ENCODE measurements at places on chromosomes 6 and 20.

DNA sequence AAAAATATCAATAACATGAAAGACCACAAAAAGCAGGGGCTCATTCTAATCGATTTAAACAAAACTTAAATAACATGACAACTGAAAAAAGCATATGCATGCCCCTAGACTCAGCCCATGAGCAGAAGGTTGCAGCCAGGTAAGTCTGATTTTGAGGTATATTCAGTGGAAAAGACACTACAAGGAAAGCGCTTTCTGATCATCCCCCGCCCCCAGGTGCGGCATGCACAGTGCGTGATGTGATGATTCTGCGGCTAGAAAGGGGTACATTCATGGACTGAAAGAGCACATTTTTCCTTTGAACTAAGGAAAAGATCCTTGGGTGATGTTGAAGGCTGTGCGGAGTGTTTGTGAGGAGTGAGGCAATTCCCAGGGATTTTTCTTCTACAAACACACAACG, 16.9 kb upstream of the FOXC1 start:
- no peak for DNase-seq

GRCh38 chr6:583116-583515, 73.8 kb downstream of the HUS1B start:
- DNase-seq: no peak

DNA sequence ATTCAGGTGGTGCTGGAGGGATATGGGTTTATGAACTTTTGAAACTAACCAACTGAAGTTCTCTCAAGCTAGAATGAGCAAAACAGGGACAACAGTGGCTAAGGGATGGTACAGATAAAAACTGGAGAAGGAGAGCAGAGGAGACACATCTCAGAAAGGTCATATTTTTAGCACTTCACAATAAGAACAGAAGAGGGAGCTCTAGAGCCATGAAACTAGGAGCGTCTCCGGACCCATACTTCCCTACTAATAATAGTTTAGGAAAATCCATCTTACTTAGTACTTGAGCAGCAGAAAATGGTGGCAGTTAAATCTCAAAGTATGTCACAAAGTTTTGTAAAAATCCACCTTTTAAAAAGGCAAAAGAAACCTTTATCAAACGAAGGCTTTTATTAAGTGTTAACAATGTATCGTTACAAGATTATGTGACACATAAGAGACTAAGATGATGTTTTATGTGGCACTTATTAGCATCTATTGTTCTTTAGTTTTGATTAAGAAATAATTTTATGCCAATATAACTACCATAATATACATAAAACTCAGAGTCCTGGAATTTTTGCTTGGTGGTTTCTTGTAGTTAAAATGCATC, 278.6 kb downstream of the TBC1D32 start:
- DNase-seq: no peak

- no peak for DNase-seq
These were observed 28.1 kb downstream of the TFAP2B start for GRCh38 chr6:50846852-50847155.

GRCh38 chr6:79239536-79240168, 5.2 kb upstream of the HMGN3 start:
- no peak for DNase-seq

DNA sequence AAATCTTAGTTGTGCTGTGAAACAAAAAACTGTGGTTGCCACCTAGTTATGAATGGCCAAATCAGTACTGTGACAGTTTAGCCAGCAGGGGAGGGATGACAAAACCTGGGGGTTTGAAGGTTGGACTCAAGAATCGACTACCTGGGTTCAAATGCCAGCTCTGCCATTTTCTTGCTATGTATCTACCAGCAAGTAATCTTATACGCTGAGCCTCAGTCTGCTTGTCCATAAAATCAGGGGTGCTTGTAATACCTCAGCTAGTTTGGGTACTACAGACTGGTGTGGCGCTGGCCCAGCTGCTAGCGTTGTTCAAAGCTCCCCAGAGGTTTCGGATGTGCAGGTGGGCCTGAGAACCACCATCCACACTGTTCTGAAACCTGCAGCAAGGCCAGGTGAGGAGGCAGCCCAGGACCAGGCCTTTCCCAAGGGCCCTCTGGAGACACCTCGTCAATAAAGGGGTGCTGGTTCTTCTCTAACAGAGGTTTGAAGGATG, 40.4 kb downstream of the TRAM2 start:
- DNase-seq: no peak

DNA sequence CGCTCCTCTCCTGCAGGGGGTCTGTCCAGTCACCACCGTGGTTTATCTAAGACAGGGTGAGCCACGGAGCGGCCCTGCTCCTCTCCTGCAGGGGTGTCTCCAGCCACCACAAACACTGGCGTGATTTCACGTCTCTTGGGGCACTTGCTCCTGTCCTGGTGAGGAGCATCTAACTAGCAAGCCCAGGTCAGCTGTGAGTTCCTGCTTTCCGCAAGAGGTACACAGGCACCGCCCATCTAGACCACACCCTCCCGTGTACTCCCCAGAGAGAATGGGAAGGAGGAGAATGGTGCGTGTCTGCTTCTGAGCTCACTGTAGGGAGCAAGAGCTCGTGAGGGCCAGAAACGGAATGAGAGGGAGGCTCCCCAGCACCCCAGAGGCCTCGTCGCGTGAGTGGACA, 40.7 kb downstream of the DACT2 start:
- DNase-seq: no peak

GRCh38 chr6:54151861-54152260, 40.6 kb downstream of the MLIP start:
- DNase-seq: no peak

GRCh38 chr6:75267461-75267860, 17.1 kb downstream of the TMEM30A start:
- no peak for DNase-seq

GRCh38 chr6:122616877-122617276, 6.7 kb downstream of the PKIB start:
- no peak for DNase-seq

GRCh38 chr20:891706-892080, 24.4 kb downstream of the ANGPT4 start:
- DNase-seq: no peak

GRCh38 chr20:32538526-32538939, 46.6 kb downstream of the NOL4L start:
- DNase-seq: no peak

GRCh38 chr20:14716351-14716801, 379.0 kb upstream of the FLRT3 start:
- DNase-seq: no peak

GRCh38 chr6:53651205-53651763, 14.3 kb downstream of the KLHL31 start:
- peak; percentile 51 for DNase-seq

DNA sequence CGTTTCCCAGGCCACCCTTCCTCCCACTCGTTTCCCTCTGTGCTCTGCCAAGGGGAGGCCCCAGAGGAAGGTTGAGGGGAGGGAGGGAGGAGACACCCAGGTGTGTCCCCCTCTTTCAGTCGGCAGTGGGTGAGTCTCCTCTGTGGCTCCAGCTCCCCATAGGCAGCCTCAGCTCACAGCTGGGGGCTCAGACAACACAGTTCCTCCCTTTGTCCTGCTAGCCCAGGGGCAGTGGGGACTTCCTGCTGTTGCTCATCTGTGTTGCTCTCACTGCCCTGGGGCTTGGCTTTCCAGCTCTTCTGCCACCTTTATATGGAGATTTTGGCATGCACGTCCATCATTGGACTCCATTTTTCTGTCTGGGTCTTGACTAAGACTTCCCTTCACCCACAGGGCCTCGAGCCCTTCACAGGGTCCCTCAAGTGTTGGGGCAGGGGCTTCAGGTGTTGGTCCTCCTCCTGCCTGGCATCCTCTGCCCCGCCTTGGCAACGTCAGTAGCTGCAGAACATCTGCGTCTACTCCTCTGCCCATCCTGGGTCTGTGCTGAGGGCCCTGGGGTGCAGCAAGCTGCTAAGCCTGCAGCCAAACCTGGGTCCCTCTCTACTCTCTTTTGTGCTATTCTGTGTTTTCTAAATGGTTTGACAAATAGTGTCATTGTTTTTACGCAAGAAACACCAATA, 190.6 kb upstream of the PMEPA1 start:
- DNase-seq: no peak

- no peak for DNase-seq
These were observed 402.1 kb downstream of the EPHA7 start for GRCh38 chr6:93017213-93017612.

- DNase-seq: no peak
These were observed 133.4 kb downstream of the BANF2 start for GRCh38 chr20:17833036-17833674.

DNA sequence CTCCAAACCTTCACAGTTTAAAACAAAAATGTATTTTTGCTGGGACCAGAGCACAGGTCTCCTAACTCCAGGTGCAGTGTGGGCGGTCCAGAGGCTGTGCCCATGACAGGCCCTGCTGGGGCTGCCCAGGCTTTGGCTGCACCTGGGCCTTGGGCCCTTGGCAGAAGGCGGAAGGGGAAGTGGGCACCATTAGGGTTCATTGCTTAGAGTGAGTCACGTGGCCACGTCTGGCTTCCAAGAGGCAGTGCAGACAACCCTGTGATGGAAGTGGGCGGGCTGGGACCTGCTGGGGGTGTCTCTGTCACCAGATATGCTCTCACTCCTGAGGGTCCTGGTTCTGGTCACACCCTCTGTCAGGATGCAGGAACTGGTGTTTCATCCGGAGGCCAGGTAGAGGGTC, 302.2 kb downstream of the QKI start:
- DNase-seq: peak; percentile 72

DNA sequence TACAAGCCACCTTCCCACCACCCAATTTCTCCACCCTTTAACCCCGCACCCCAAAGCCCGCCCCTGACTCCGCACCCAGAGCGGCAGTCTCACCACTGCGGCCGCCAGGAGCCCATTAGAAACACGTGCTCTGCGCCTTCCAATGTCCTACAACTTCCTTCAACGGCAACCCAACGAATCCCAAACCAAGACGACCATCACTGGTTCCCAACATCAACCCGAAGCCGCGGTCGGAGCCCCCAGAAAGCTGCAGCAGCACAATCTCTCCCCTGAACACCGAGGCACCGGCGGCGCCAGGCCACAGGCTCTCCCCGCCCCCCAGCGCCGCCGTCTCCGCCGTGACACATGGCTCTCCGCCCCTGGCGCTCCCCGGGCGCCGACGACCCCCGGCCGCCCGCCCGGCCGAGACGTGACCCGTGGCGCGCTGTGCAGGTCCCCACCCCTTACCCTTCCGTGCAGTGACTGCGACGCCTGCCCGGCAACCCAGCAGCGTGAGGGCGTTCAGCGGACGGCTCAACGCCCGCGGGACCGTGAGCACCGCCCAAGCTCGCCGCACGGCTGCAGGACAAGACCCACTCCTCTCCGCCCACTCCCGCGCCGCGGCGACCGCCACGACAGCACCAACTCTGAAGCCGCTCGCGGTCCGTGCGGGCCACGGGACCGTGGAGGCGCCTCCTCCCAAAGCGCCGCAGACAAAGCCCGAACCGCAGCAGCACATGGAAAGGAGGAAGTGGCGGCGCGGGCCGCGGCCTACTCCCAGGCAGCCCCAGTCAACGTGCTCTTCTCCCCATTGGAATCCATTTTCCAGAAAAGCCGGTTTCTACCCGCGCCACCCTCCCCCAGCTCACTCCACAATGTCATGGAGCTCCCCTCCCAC, 551 bp downstream of the SYNCRIP start:
- peak; percentile 66 for DNase-seq

GRCh38 chr6:34836008-34836407, 44.1 kb downstream of the BLTP3A start:
- DNase-seq: peak; percentile 71

DNA sequence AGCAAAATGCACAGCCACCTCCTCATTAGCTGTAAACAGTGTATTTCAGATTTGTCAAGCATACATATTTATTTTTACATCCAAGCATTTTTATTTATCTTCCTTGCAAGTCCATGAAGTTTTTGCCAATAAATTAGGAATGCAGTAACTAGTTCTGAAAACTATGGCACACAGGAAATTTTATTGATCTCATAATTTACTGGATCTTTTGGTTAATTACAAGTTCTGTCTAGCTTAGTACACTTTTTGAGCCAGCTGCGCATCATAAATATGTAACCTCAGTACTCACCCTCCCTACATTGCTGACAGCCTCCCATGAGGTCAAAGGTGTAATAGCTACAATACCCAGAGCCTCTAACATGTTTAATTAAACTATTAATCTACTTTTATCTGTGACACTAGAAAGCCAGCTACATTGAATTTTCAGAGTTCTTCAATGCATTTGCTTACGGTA, 898.2 kb downstream of the KIF16B start:
- DNase-seq: no peak

DNA sequence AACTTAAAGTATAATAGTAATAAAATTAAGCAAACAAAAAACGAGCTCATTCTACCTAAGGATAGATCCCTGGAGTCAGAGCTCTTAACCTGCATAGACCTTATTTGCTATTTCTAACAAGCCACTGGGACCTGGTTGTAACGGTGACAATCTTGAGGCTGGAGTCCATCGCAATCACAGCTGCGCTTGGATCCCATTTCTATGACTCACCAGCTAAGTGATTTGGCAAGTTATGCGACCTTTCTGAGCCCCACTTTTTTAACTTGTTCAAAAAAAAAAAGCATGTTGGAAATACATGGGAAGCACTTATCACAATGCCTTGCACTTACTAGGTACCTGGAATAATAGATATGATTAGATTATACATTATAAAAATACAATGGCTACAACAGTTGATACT, 389.5 kb upstream of the CDH4 start:
- DNase-seq: no peak

- DNase-seq: no peak
These were observed 222.1 kb upstream of the ARID1B start for GRCh38 chr6:156555116-156555515.

DNA sequence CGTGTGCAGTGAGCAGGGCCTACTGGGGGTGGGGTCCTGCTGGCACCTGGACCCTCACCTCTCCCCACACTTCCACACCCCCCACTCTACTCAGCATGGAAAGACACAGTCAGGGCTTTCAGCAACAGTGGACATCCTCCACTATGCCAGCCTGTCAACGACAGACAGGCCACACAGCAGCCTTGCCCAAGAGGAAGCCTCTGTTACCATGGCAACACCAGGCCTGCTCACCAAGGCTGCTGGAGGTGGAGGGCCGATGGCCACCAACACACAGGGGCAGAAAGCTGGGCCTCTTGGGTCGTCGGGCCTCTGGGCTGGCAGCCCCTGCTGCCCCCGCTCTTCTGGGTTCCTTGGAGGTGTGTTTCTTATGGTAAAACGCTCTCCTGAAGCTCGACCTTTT, 13.6 kb downstream of the BNIP5 start:
- peak; percentile 49 for DNase-seq

- DNase-seq: no peak
These were observed 57.4 kb upstream of the SLCO4A1 start for GRCh38 chr20:62584671-62585460.

DNA sequence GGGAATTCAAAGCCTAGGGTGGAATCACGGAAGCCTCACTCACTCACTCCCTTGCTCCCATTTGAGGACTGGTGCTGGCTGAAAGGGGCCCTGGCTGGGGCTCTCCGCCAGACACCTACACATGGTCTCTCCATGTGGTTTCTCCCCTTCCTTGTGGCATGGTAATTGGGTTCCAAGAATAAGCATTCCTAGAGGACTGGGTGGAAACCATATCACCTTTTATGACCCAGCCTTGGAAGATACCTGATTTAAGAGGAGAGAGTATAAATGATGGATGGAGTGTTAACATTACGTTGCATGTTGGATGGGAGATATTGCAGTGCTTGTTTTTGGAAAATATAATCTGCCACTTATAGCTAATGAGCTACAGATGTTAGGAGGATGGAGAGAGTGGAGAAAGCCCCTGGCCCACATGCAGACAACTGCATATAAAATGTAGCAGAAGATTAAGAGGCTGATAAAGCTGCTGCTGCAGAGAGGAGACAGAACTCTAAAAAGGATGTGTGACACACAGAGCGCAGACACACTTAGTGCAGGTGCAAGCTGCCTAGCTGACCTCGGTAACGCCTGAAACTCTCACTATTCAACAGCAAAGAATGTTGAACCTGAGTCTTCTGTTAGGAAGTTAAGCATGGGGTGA, 23.3 kb upstream of the CDKN1A start:
- no peak for DNase-seq
